ENCODE measurements at places on chromosomes 16 and 17.

GRCh38 chr17:29162909-29163341 is 17.3 kb downstream of the MYO18A start:
- no peak for DNase-seq

DNA sequence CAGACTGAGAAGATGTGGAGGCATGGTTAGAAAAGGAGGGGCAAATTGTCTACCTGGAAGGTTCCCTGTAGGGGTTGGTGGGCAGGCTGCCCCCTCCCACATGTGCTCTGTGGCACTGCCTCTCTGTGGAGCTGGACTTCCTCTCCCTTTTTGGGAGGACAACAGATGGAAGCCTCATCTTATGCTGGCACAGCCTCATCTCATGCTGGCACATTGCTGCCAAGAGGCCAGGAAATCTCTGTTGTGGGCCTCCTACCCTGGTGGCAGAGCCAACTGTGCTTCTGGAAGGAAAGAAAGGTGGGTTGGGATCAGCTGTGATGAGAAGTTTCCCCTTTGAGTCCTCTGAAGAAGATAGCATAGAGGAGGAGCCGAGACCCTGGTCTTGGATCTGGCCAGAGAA is 19.7 kb upstream of the BRD7 start:
- peak; percentile 95 for DNase-seq

DNA sequence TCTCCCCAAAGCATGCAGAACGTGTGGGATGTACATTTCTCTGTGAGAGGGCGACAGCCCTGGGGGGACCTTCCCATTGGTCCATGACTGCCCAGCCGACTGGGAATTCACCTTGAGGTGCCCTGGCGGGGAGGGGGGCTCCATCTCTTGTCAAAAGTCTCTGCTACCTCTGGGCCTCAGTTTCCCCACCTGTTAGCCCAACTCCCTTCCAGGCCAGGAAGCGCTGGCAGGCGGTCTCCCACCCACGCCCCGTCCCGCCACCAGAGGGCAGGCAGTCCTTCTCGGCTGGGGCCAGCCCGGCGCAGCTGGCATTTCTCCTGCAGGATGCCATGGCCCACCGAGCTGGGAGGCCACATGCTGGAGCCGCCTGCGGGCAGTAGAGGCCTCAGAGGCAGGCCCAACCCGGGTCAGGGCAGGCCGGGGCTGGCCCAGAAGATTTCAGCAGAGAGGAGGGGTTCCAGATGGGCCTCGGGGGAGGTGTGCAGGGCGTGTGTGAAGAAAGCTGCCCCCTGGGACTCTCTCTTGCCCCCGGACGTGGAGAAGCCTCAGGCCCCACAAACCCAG is 16.6 kb downstream of the CD7 start:
- DNase-seq, result peak; percentile 29

DNA sequence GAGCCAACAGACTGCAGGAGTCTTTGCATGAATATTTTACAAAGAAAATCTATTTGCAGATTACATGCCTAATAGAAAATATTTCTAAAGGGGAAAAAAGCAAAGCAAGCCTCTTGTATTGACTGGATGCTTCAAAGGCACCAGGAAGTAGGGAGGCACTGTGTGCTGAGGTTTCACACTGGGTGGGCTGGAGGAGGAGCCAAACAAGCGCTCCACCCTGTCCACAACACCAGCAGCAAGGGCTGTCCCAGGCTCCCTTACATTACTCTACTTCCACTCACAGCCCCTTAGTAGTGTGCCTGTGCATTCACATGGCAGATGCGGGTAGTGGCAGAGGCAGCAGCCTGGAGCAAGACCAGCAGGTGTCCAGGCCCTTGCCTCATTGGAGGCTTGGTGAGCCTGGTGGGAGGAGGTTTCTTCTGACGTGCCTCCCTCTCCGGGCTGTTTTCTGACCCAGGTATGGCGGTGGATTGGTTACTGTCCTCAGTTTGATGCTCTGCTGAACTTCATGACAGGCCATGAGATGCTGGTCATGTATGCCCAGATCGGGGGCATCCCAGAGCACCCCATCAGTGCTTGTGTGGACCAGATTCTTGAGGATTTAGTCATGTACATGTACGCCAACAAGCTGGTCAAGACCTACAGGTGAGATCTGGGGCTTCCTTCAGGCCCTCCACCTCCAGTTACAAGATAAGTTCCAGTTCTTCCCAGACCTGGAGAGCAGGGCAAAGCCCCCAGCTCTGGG is 7.0 kb upstream of the CCNF start:
- DNase-seq, result no peak

DNA sequence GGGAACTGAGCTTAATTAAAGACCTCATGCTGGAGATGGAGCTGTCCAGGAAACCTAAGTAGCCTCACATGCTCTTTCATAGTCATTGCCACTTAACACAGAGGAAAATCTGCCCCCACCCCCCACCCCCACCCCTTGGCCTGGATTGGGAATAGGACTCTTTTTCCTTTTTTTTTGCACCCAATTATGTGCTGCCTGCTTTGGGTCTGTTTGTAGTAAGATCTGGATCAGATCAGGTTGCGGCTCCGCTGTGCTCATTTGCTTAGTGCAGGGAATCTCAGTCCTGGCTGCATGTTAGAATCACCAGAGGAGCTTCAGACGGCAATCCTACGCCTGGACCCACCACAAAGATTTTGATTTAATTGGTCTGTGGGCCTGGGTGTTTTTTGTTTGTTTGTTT is 219.0 kb downstream of the UTP18 start:
- no peak for DNase-seq

- DNase-seq, result no peak
These were observed 687 bp upstream of the NARF start for GRCh38 chr17:82457929-82458178.

DNA sequence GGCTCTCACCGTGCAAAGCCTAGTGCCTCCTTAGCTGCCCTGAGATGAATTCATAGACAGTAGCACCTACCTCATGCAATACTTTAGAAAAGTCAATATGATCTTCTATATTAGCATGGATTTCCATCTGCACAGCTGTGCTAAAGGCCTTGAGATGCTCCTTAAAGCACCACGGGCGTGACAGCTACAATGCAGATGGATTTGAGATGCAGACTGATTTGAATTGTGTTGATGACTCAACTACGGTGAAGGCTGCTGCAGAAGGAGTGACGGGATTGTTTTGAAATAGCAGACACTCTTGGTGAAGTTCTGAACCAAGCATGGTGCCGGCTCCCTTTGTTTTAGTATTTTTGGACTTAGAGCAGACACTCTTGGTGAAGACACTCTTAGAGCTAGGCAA is 88.2 kb downstream of the SPECC1 start:
- no peak for DNase-seq

- no peak for DNase-seq
These were observed 39.0 kb downstream of the PRKCB start for GRCh38 chr16:23874613-23875294.

- no peak for DNase-seq
These were observed 1.1 kb downstream of the P4HB start for GRCh38 chr17:81858967-81859905.

- no peak for DNase-seq
These were observed 7.3 kb downstream of the BAHCC1 start for GRCh38 chr17:81402530-81402941.

DNA sequence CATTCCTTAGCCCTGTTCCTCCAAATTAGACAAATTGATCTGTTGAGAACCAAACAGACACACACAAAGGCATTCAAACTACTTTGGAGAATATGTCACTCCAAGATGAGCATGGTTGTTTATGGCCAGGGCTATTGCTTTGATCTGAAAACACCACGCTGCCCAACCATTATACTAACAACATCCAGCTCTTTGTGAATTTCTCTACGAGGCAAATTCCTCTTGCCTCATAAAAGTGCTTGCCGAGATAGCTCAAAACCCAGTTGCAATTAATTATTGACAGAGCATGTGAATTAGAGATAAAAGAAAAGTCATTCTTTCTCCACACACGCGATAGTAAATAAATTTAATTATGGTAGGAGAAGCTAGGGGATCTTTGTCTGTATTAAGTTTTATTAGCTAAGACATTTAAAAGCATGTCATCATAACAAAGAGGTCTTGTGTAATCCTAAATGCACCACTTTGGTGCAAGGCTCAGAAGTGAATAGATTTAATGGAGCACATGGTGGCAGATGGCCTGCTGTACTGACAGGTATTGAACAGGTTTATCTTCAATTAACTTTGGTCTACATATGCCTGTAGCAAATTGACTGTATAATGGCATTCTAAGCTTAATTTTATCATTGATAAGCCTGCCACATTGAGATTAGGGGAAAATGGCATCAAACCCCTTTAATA is 441.8 kb downstream of the HS3ST4 start:
- no peak for DNase-seq
